ENCODE measurements at places on chromosomes 3 and 15. TPM values are rescaled to one million over a fixed set of nuclear protein-coding genes. Genes with fewer than 3 reads are reported as not detected.

DNA sequence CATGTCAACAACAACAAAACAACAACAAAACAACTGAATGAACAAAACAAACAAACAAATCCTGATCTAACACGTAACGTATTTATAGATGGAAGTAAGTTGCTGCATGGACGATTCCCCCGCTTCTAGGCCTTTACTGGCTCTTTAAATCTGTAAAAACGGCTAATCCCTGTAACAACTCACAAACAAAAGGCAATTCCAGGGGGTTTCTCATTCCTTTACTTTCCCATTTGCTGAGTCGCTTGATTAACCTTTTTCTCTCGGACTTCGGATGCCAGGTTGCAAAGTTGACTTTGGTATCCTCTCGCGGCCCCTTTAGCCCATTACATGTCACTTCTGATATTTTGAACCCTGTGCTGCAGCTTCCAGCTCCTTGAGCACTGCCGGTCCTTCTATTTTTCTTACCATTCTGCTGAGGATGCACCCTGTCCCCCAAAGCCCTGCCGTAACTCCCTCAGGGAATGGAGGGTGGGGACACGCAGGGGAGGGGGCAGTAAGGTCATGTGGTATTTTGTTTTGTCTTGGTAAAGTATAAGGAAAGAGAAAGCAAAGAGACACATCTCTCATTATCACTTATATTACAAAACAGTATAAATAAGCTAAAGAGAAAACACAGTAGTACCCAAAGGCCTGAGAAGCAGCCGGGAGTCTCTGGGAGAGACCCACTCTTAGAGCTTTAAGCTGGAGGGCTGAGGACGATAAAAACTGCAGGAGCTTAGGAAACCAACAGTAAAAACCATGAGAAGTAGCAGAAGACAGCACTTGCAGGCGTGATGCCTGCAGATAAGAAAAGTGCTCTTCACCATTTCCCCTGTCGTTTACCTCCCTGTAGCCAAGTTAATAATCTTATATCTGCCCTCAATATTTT, 457.8 kb upstream of the ZNF717 start:
- no peaks in the 10 kb centered on the region for H3K27me3 ChIP-seq
- H3K27ac ChIP-seq: no peak overlapping the region
- no peak for DNase-seq

DNA sequence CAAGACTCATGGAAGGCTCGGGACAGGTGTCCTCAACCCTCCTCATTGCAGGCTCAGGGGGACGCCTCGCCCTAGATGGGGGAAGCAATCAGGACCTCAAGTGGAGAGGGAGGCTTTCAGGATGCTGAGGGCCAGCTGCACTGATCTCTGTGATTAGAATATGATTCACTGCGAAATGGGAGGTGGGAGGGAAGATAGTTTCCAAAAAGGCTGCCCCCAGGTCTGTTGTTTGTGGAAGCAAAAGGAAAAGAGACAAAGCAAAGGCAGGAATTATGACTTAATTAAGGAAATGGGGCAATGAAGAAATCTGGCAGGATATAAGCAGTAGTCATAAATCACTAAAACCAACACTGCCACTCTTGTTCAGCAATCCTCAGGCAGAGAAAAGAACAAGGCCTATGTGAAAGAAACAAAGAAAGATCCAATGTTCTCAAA, 85.6 kb upstream of the ABHD17C start:
- no peak for DNase-seq
- no peak overlapping the region for H3K4me3 ChIP-seq
- no peaks in the 10 kb centered on the region for H3K27me3 ChIP-seq
- no peaks in the 10 kb centered on the region for H3K36me3 ChIP-seq
- no peak overlapping the region for H3K27ac ChIP-seq

- no peaks in the 10 kb centered on the region for H3K36me3 ChIP-seq
- no peaks in the 10 kb centered on the region for H3K4me1 ChIP-seq
- no peak for DNase-seq
Measured at GRCh38 chr3:96071097-96071496, 743.3 kb upstream of the EPHA6 start.

Gene MAP6D1
- total RNA-seq: 7.1 TPM

Gene TIPIN
- 26.9 TPM for total RNA-seq
